ENCODE measurements at places on chromosomes 1 and 21.

- DNase-seq = no peak
Measured at GRCh38 chr1:156419854-156420204, 50.8 kb downstream of the RHBG start.

DNA sequence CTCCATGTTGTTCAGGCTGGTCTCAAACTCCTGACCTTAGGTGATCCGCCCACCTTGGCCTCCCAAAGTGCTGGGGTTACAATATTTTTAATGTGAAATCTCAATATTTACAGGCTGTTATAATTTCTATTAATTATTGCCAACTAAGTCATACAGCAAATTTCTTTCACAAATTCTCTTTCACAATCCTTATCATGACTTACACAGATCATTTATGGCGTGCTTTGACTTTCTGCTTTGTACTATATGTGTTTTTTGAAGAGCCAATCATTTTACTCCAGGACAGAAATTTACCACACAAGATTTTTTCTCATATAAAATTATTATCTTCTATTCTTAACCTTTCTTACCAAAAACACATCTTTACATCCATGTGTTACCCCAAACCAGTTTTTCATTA is 1729.9 kb downstream of the NCAM2 start:
- no peak for DNase-seq

GRCh38 chr21:41726970-41727783 is 39.7 kb downstream of the RIPK4 start:
- DNase-seq = peak; percentile 81

DNA sequence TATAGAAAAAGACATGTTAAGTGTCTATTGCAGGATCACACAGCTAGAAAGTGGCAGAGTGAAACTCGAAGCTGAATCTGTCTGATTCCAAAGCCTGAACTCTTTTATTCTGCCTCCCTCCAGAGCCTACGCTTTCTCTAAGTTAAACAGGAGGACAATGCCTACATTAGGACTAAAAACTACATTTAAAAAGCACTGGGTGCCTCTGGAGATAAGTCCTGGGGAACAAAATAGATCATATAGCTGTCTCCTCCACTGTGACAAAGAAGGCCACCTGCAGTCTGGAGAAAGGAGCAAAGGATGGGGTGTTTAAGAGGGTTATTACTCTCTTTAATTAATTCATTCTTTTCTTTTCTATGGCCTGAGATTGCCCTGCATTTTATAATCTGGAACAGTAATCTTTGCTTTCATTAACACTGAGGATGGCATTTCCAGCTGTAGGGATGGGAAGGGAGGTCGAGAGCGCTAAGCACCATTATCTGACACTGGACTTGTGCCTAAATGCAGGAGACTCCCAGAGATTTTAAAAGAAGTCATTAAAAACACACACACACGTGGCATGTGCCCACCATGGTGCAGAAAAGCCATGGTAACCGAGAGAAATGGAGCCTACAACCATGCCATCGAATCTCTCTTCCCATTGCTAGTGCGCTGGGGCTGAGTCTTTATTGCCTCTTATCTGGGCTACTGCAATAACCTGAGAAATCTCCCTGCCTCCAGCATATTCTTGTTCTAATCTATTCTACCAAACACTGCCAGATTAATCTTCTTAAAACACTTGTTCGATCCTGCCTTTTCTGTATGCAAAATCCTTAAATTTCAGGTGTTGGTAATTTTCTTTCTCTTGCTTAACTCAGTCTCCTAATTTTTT is 92.2 kb downstream of the PLXNA2 start:
- no peak for DNase-seq

- DNase-seq = no peak
Measured at GRCh38 chr1:156246241-156246780, 1.5 kb downstream of the PAQR6 start.

GRCh38 chr1:21670059-21670881 is 1.1 kb upstream of the RAP1GAP start:
- DNase-seq = no peak

DNA sequence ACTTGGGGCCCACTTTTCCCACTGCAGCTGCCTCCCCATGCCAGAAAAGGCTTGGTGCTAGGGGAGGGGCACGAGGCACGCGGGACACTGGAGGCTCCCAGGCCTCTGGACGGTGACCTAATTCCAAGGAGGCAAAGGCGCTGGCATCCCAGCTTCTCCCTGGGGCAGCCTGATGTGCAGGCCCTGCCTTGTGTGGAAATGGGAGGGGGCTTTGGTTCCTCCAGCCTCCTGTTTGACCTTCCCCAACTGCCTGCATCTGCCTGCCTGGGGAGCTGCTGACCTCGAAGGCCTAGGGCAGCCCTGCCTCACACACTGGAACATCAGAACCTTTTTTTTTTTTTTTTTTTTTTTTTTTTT is 39.9 kb downstream of the KIAA1614 start:
- DNase-seq = no peak

DNA sequence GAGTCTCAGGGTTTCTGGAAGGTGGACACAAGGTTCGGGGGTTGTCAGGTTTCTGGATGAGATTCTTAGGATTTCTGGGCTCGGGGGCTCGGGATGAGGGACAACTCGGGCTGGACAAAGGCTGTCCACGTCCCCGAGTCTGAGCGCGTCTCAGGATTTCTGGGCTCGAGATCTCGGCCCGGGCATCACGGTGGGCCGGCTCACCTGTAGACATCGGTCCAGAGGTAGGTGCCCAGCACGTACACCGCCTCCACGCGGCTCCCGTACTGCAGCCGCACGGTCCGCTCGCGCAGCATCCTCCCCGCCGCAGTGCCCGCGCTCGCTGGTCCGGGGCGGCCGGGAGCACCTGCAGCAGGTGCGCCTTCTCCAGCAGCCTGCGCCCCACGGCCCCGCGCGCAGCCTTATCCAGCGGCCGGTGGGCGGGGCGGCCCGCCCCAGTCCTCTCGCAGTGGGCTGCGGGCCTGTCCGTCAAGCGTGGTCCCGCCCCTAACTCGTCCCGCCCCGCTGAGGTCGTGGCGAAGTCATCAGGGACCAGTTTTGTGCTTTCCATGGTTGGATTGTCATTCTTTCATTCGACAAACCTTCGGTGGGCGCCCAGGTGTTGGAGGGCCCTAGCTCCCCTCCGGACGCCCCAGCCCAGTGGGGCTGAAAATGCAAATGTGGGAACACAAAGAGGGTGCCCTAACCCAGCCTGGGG is at the start of gene PADI2:
Gene PADI2, minus strand, starts transcription at position 376 of the 697 bp plus-strand sequence. Its CDS starts 80 bp downstream, at position 296.
- peak; percentile 78 for DNase-seq

- DNase-seq = no peak
Measured at GRCh38 chr21:33112151-33112550, 42.2 kb downstream of the OLIG1 start.

- DNase-seq = no peak
Measured at GRCh38 chr21:29190923-29191331, 60.5 kb downstream of the MAP3K7CL start.

DNA sequence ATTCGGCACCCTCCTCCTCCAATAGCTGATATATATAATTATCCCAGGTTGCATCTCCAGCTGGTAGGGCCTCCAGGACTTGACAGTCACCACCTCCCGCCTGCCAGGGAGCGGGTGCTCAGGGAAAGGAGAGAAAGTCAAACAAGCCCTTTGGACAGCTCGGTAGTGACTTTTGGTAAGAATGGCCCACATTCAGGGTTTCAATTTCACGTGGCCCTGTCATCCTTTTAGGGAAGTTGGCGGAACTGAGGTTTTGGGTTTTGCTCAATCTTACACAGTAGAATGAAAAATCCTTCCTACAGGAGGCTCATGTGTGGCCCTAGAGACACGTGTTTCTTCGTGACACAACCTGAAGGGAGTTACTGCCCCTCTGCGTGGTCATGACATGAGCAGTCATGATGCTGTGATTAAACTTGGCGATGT is 44.2 kb downstream of the CAPN8 start:
- DNase-seq = no peak

DNA sequence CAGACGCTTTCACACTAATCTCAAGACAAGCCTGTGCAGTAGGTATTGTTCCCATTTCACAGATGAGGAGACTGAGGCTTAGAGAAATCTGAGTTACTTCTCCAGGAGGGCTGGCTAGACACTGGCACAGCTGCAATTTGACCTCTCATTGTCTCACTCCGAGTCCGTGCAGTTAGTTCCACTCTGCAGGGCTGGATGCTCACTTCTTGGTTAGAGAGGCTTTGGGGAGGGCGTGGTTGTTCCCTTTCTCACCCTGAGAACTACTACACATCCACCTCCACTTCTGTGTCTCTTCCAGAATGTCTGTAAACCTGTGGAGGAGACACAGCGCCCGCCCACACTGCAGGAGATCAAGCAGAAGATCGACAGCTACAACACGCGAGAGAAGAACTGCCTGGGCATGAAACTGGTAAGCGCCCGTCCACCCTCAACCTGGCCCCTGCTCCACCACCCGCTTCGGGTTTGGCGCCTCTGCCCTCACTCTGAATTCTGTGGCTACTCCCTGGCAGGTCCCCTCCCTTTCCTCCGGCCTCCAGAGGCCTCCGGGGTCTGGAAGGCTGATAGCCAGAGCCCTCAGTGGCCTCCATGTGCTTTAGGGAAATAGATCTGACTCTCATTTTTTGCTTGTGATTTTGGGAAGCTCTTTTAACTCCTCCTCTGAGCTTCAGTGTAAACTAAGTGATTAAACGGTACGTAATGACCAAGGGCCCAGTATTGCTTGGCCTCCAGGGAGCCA is 29.1 kb downstream of the EIF2D start:
- no peak for DNase-seq

DNA sequence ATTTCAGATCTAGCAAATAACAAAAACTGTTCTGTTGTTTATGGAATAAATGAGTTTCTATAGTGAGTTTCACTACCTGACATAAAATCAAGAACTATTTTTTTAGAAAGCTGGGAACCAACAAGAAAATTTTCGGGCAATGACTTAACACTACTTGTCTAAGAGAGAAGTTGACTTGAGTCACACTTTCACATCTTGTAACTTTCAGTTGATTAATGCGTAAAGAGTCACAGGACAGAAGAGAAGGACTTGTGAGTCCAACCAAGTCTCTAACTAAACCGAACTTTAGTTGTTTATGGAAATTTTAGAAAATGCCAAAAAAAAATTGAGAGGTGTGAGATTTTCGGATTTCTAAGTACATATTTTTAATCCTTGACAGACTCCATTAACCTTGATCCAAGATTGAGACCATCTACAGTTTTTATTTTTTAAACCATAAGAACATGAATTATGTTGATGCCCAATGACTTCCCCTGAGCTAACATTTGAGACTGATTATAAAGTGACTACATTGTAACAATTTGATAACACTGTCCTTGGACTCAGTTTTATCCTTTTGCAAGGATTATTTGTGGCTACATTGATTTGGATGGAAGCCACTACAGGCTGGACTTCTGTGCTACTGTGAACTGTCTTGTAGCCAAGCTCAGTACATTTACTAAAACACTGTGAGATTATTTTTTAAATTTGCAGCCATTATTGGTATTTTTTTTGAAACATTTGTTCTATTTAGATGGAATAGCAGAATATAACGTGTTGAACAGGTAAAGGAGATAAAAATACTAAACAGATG is 284.0 kb downstream of the PTPRC start:
- DNase-seq = no peak

- DNase-seq = no peak
Measured at GRCh38 chr1:109772658-109773202, 9.0 kb upstream of the EPS8L3 start.

DNA sequence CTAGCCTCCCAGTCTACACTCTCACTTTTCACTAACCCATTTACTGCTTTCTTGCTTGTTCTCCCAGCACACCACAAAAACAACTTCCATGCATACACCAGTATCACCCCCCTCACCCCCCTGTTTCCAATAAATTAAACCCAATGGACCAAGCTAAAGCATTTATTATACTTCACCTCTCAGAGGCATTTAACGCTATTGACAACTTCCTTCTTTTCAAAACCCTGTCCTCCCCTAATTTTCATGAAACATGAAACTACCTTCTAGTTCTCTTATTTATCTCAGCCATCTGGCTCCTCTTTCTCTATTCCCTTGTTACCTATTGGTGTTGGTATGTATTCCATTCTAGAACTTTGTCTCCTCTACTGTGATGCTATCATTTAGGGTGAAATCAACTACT is 32.3 kb downstream of the PTPRC start:
- DNase-seq = no peak

DNA sequence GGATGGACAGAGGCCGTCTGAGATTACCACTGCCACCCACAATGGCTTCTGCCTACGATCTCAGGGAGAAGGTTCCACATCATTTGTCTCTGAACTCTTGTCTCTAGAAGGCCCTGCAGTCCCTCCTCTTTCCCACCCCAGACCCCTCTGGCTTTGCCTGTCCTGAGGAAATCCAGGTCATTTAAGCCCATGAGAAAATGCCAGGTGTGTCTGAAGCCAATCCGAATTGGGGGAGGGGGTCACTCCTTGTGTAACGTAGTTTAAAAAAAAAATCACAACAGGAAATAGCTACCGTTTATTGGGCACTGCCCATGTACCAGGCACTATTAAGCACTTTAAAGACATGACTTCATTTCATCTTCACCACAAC is 7.5 kb upstream of the MYOM3 start:
- no peak for DNase-seq

- DNase-seq = no peak
Measured at GRCh38 chr1:67722292-67722944, 37.4 kb downstream of the GADD45A start.

DNA sequence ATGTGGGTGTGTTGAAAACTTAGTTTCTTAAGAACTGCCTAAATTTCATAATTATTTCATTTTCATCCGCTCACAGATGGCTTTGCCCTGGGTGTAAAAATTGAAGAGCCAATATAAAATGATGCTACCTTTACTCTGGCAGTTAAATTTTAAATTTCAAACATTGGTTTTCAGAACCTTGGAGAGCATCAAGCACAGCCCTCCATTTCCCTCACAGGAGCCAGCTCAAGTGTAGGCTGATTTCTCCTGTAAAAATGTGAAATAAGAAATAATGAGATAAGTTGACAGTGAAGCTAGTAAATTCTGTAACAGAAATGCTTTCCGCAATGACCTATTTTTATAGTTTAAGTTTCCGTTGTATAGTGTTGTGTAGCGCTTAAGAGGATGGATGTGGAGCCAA is 53.9 kb upstream of the AKT3 start:
- DNase-seq = no peak

GRCh38 chr1:222769181-222769580 is 32.2 kb downstream of the FAM177B start:
- no peak for DNase-seq

GRCh38 chr1:8182034-8182761 is 135.7 kb upstream of the SLC45A1 start:
- peak; percentile 63 for DNase-seq

DNA sequence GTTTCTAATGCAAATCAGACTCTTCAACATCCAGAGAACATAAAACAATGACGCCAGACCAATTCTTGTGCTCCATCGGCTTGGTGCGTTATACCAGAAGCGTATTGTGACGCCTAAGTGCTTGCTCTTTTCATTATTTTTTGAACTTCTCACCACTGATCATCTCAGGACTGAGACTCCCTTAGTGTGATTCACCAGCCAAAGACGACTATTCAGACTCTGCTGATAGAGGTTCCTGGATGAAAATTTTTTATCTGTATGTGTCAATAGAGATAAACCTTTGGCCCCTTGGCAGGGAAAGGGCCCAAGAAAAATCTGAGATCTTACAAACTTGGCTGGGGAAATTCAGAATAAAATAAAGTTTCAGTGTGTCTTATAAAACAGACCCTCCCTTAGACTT is 856 bp upstream of the GREM2 start:
- no peak for DNase-seq

GRCh38 chr1:59361766-59362165 is 64.9 kb downstream of the FGGY start:
- no peak for DNase-seq

- no peak for DNase-seq
Measured at GRCh38 chr21:32578107-32578691, 7.1 kb downstream of the TCP10L start.

Data from kidney tubule cell (primary cell).